ENCODE measurements at places on chromosomes 3 and 15.
A peak's percentile ranks its signal among the peaks of the same experiment; 100 is the strongest.

GRCh38 chr3:46699676-46700523 is 1.3 kb upstream of the TMIE start:
- DNase-seq = no peak

GRCh38 chr3:62209101-62209500 is 164.2 kb downstream of the FEZF2 start:
- no peak for DNase-seq

DNA sequence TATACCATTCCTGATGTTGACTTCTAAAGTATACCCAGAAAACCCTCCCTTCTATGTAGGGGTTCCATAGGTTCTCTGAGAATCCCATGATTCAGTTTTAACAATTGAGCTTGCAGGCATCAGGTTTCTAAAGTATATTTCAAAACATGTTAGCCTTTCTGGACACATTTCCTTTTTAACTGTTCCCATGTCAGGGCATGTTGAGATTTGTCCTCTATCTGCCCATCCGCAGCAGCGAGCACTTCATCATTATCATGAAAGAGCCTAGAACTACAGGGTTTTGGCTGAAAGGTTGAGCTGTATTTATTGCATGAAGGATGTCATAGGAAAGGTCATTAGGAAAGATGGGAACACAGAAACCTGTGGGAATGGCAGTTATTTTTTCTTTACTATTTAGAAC is 201.1 kb upstream of the BHLHE40 start:
- DNase-seq = no peak

GRCh38 chr15:98941595-98942255 is 65.9 kb downstream of the PGPEP1L start:
- DNase-seq = no peak

DNA sequence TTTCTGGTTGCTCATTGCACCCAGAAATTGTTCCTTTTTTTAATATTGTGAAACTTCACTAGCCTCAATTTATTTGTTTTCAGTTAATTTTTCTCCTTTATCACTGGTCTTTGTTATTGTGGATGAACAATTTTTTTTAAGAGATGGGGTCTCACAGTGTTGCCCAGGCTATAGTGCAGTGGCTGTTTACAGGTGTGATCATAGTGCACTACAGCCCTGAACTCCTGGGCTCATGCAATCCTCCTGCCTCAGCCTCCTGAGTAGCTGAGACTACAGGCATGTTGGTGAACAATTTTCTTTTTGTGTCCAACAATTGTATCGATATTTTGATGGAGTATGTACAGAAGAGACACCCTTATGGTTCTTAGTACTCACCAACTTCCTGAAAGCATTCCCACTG is 26.3 kb downstream of the BLM start:
- no peak for DNase-seq

DNA sequence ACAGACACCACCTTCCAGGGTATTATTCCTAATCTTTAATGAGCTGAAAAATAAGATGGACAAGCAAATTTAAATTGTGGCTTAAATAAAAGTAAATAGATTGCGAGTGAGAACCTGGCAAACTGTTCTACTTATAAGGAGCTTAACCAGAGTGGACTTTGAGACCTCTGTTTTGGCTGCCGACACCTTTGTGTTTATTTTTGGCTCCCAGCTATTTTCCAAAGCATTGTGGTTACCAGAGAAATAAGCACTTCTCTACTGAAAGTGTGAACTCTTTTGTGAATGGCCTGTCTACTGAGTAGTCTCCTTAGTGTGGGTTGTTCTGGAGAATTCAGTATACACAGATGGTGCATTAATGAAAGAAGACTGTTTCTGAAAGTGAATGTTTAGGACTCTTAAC is 109.4 kb downstream of the ATP8B4 start:
- DNase-seq = no peak

DNA sequence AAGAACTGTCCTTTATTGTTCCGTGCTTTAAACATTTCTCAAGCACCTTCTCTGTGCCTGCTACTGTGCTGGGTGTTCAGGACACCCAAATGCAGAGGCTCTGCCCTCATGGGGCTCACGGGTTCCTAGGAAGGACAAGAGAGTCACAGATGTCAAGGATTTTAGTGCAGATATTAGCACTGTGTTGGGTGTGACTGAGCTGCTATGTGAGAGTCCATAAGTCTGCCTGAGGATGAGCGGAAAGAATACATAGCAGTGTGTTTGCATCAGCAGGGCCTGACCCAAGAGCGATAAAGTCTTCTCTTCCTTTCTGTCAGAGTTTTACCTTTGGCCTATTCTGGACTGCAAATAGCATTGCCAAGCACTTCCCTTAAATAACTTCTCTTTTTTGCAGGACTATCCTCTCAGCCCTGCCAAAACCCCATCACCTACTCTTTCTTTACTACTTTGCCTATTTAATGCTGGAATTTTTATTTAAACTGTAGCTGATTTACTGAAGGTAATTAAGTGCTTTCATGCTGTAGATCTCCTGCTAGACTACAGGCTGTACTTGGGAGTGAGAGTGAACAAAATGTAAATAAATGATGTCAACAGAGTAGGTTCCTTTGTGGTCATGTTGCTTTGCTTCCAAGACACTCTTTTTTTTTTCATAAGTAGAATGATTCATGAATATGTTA is 459.4 kb upstream of the TPRG1 start:
- DNase-seq = no peak

GRCh38 chr3:69999140-70000027 is at the start of gene SAMMSON:
TSS of gene SAMMSON (plus strand) at chr3:69999733.
- no peak for DNase-seq

GRCh38 chr3:105800320-105800719 is 68.5 kb downstream of the CBLB start:
- DNase-seq = no peak

GRCh38 chr3:12999147-13000140 is 73.8 kb downstream of the IQSEC1 start:
- no peak for DNase-seq

- DNase-seq = no peak
Observed at GRCh38 chr3:9820946-9821345, 10.9 kb downstream of the TTLL3 start.

DNA sequence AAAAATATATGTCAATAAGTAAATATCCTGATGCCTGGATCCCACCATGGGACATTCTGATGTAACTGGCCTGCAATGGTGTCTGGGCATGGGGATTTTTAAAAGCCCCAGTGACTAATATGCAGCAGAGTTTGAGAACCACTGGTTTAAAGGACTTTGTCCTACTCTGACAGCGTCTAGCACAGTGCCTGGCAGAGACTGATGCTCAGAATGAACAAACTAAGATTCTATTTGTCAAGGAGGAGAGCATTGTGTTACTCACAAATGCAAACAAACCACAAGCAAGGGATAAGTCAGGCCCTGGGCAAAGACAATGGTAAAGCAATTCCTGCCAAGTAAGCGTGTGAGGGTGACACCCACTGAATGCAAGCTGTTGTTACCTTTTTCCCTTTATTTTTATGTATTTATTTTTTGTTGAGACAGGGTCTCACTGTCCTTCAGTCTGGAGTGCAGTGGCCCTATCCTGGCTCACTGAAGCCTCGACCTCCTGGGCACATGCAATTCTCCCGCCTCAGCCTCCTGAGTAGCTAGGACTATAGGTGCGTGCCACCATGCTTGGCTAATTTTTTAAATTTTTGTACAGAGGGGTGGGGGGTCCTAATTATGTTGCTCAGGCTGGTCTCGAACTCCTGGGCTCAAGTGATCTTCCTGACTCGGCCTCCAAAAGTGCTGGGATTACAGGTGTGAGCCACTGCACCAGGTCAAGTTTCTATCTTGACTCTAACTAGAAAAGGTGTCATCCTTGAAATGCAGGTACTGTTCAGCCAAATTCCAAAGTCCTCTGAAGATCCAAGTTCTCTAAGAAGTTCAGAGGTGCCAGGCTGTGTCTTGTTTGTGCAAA is 909 bp upstream of the GPD1L start:
- no peak for DNase-seq

GRCh38 chr15:82111918-82112317 is 66.1 kb upstream of the MEX3B start:
- no peak for DNase-seq

DNA sequence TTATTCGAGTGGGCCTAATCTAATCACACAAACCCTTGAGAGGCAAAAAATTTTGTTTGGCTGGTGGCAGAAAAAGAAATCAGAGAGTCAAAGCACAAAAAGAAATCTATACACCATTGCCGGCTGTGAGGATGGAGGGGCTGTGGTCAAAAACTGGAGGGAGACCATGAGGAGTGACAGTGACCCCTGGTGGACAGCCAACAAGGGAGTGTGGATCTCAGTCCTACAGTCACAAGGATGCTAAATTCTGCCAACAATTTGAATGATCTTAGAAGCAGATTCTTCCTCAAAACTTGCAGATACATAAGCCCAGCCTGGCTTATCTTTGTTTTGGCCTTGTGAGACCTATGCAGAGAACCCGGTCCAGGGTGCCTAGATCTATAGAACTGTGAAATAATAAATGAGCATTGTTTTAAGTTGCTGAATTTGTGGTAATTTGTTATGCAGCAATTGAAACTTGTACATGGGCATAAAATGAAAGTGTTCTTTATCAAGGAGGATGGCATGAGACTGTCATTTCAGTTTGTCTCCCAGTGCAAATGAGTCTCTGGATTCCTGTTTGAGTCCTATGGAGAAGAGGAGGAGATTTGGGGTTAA is 103.0 kb upstream of the ARHGEF26 start:
- peak; percentile 14 for DNase-seq

- no peak for DNase-seq
Observed at GRCh38 chr3:7897655-7898054, 604.0 kb upstream of the LMCD1 start.

- no peak for DNase-seq
Observed at GRCh38 chr3:67561667-67562394, 92.6 kb downstream of the SUCLG2 start.

GRCh38 chr15:45428491-45428890 is 50.1 kb upstream of the GATM start:
- DNase-seq = no peak

DNA sequence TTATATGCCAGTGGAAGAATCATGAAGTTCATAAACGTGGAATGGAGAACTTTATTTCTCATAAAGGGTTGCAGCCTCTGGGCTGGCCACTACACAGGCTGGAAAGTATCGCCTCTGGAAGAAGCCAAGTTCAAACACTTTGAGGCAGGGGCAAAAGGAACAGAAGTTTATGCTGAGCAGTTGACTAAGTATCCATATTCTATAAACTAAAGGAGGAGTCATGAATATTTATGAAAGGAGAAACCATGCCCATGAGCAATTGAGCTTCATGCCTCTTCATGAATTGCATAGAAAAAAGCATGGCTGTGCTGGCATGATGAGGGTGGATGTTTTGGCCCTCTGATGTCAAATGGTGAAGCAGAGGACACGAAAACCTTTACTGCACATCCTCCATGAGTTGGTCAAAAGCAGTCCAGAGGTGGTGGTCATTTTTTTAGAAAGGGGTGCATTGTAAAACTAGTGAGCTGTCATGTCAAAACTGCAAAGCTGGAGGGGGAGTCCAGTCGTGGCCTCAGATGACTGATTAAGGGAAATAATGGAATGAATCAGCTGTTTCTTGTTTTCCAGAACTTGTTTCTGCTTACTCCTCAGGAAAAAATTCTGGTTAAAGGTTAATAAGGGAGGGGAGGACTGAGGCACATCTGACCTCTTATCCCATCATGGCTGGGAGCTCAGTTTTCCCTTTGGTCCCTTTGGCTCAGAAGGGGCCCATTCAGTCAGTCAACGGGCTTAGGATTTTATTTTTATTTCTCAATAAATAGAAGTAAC is 276.7 kb downstream of the CHL1 start:
- DNase-seq = no peak

GRCh38 chr3:197828-198491 is 1.4 kb downstream of the CHL1 start:
- no peak for DNase-seq

GRCh38 chr3:120163816-120164215 is 69.6 kb upstream of the GSK3B start:
- no peak for DNase-seq

DNA sequence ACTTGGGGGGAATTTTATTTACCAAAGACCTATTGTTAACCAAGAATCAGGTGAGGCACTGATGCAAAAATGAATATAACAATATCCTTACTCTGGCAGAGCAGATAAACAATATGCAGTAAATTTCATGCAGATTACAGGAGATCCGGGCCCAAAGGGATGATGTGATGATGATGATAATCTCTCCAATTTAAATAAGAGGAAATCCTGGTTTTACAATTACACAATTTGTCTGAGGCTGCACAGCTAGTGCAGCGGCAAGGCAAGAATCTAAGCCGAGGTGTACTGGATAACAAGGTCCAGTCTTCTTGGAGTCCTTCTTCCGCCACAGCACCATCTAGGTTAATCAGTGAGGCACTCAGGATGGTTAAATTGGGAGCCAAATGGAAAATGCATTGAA is 2.4 kb upstream of the MESD start:
- no peak for DNase-seq

- no peak for DNase-seq
Observed at GRCh38 chr3:160403796-160404470, 4.5 kb downstream of the SMC4 start.

GRCh38 chr3:68963376-68963775 is 31.0 kb upstream of the TAFA4 start:
- DNase-seq = no peak

DNA sequence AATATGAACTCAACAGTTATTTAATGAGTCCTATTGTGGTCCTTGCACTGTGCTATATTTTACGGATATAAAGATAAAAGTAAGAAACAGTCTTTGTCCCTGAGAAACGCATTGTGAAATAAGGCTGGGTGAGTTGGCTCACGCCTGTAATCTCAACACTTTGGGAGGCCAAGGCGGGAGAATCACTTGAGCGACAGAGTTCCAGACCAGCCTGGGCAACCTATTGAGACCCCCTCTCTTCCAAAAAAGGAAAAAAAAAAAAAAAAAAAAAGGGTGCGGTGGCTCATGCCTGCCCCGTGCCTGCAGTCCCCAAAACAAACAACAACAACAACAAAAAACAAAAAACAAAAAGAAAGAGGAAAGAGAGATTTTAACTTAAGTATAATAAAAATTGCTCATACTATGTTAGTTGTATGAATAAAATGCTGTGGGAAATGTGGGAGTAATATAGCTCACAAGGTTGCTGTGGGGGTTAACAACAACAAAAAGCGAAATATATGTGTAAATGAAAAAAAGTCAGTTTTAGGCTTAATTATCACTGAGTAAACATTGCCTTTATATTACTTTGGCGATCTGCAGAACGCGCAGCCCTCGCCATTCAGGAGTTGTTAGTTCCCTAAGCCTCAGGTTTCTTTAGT is 461 bp upstream of the FNDC3B start:
- DNase-seq = no peak

DNA sequence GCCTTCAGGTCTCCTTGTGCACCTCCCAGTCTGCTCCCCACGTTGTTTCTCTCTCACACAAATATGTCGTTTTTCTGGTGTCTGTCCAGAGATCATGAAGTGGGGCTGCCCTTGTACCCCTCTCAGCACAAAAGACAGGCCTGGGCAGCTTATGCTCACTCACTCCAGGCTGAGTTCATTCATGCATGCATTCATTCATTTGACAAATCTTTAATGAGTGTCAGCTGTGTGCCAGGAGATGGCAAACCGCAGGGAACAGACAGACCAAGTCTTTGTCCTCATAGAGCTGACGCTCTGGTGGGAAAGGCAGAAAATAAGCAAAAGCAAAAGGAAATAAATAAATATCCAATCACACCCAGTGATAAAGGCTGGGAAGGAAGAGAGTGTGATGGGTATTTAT is 7.6 kb upstream of the TRH start:
- no peak for DNase-seq
